ENCODE measurements at places on chromosomes 3 and 15.

DNA sequence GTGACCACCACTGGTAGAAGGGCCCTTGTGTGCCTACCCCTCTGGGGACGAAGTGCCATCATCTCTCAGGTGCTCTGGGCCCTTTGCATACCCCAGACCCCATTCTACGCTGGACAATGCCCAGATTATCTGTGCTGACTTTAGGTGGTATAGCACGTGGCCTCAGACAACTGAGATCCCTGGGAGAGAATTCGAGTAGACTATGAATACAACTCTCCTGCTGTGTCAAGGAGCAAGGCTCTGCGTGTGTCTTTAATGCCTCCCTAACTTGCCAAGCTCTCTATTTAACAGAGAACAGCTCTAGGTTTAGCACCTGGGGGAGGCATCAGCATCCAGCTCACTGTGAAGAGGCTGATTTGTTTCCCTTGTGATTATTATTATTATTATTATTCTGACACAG is 29.1 kb downstream of the FAM3D start:
- DNase-seq = no peak

GRCh38 chr15:59721411-59721810 is 32.3 kb upstream of the BNIP2 start:
- DNase-seq = no peak

GRCh38 chr3:9955611-9956352 is 3.6 kb upstream of the PRRT3 start:
- no peak for DNase-seq

- DNase-seq = no peak
These were observed 180.6 kb downstream of the CHL1 start for GRCh38 chr3:377158-377561.

- no peak for DNase-seq
These were observed 67.2 kb downstream of the LPP start for GRCh38 chr3:188220988-188221818.

DNA sequence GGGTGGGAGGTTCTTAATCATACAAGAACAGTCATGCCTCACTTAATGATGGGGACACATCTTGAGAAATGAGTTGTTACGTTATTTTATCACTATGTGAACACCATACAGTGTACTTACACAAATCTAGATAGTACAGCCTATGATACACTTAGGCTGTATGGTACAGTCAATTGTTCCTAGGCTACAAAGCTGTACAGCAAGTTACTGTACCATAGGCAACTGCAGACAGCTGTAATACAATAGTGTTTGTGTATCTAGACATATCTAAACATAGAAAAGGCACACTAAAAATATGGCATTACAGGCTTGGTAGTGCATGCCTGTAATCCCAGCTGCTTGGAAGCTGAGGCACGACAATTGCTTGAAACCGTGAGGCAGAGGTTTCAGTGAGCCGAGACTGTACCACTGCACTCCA is 55.7 kb upstream of the PLXND1 start:
- DNase-seq = no peak

GRCh38 chr3:118541796-118542195 is 492.9 kb downstream of the IGSF11 start:
- no peak for DNase-seq

GRCh38 chr3:129023909-129024308 is 22.8 kb downstream of the EFCC1 start:
- no peak for DNase-seq

DNA sequence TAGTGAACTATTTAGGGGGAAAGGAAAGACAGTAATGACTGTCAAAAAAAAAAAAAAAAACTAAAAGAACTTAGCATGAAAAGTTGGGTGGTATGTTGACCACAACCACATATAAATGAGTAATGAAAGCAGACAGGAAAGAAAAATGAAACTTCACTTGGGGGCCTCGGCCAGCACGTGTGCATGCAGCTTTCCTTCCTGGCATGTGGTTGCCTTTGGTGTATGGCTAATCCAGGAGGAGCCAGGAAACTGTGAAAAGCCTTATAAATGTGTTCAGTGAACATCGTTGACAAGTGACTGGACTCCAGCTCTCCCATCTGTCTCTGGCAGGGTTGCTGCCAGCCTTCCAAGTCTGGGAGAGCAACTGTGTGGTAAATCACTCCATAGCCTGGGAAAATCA is 195.1 kb downstream of the DTWD1 start:
- DNase-seq = no peak

DNA sequence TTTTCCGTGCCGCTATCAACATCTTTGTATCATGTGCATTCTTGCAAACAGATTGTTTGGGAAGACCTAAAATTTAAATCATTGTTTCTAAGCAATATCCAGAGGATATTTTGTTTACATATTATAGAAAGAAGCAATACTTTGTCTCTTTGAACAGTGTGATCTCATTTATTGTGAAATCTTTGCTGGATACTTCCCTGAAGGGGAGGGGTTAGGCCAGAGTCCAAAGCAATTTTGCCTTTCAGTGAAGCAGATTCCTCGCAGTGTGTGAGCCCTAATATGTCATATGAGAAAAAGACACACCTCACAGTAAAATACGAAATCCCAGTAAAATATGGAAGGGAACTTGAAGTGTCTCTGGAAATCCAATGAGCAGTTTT is 158.7 kb upstream of the SLCO3A1 start:
- DNase-seq = no peak

DNA sequence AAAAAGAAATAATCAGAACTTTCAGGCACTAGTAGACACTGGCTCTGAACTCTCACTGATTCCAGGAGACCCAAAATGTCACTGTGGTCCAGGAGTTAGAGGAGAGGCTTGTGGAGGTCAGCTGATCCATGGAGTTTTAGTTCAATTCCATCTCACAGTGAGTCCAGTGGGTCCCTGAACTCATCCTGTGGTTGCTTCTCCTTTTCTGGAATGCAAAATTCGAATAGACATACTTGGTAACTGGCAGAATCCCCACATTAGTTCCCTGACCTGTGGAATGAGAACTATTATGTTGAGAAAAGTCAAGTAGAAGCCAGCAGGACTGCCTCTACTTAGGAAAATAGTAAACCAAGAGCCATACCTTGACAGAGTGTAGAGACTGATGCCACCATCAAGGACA is 87.3 kb upstream of the OXTR start:
- DNase-seq = no peak

GRCh38 chr3:49799105-49799504 is 568 bp downstream of the CDHR4 start:
- no peak for DNase-seq

Measured in cerebellar nuclear complex (tissue), 1 donor.